ENCODE measurements at places on chromosomes 12 and 14.

DNA sequence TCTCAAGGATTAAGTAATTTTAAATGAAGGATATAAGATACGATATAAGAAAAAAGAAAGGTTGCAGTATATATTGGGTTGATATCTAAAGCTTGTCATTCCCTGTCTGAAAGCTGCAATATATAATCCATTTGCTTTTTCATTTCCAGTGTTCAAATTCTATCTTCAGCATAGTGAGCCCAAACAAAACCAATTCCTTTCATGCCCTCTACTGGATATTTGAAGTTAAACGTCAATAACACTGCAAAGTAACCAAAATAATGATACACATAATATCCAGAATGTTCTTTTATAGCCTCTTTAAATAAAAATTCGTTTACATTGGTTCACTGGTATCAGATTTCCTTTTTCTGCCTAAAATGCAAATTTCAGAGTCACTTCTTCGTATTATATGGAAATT is 64.5 kb upstream of the DAAM1 start:
- DNase-seq = peak; percentile 41

DNA sequence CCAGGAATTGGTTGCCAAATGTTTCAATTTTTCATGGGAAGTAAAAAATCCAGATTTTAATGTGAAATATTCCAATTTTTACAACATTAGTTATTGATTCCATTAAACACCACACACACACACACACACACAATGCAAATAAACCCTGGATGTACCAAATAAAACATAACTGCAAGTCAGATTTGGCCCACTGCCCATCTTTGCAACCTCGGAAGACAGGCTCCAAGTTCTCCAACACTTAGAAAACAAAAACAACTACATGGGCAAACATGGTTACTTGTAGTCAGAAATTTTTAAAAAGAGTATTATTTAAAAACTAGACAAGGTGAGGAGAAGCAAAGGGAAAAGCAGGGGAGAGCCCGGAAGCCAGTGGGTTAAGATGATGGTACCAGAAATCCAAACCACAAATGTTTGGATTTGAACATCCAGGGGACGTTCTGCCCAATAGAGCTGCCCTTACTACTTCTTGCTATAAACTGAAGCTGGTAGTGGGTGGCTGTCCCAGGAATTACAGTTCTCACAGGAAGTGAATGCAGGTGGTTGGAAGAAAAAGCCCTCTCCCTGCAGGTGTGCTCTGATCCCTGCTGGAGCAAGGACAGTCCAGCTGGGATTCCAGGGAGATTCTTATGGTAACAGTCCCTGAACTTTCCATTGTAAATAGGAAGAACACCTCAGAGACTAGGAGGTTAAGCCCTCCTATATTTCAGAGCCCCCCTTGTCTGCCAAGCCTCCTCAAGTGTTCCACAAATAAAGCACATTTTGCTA is 111.7 kb downstream of the SLC25A21 start:
- no peak for DNase-seq

GRCh38 chr12:107470645-107471044 is 215.0 kb upstream of the PWP1 start:
- DNase-seq = no peak

DNA sequence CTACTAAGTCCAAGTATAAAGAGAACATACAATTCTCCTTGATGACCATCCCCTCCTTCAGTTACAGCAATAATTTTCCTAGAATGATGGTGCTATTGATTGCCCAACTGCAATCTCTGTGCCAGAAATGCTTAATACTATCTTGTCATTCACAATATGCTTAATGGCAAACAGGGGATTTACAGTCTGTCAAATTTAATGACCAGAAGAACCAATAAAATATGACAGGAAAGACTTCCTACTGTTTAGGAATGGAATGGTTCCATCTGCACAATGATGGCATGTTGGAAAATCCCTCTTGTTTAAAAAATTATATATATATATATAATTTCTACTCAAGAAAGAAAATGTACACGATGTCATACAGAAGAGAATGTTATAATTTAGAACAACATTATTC is 623.2 kb downstream of the CCER1 start:
- no peak for DNase-seq

DNA sequence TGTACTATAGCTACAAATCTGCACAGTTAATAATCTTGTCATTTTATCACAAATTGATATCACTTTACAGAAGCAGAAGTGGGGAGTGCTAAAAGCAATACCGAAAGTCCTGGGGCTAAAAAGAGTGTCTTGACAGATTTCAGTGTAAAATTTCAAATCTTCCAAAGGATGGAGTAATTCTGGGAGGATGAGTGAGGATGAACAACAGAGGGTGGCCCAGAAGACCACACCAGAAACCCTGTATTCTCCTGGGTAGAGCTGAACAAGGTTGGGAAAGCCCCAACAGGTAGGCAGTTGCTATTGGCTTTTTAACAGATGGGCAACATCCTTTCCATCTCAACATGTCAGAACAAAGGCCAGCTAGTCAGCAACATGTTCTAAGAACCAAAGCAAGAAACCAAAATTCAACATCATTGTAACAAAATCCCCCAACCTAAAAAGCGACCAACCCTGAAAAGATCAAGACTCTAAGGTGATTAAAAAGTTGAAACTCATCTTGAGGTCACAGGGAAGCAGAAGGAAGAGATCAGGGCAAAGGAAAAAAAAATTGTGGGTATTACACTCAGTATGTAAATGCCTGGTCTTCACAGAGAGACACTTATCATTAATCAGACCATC is 38.8 kb downstream of the CBX5 start:
- no peak for DNase-seq

GRCh38 chr12:107352347-107353081 is 259.2 kb upstream of the CRY1 start:
- DNase-seq = no peak

DNA sequence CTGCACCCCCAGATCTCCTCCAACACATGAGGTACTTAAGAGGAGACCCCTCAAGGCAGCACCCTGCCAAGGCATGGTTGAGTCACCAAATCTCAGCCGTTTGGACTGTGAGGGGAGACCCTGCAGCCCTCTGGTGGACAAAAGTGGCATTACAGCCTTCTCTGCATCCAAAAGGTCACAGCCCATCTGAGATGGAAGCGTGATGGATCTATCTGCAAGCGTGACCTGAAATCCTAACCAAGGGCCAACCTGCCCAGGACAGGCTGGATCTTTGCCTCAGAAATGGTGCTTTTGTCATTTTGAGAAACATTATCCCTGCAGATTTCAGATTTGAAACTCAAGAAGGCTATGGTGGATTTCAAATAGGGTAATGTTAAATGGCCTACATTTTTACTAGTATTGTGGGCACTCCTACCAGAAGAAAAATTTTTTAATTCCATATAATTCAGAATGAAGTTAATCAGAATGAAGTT is 23.7 kb upstream of the DHRS4 start:
- DNase-seq = peak; percentile 78

DNA sequence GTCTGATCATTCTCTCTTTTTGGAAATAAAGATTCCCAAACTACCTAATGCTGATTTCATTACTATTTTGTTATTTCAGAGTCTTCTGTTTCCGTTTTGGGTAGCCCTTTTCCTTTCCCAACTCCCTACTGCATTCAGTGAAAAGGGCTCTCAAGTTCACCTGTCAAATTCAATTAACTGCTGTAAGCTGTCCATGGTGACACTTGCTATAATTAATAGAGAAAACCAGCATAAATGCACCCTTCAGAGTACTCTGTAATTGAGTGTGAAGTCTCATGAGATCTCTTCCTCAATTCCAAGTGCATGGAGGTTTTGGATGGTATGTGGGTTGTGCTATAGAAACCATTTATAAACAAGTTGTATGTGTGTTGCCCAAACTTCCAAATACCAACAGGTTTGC is 187.2 kb downstream of the RPL10L start:
- no peak for DNase-seq

DNA sequence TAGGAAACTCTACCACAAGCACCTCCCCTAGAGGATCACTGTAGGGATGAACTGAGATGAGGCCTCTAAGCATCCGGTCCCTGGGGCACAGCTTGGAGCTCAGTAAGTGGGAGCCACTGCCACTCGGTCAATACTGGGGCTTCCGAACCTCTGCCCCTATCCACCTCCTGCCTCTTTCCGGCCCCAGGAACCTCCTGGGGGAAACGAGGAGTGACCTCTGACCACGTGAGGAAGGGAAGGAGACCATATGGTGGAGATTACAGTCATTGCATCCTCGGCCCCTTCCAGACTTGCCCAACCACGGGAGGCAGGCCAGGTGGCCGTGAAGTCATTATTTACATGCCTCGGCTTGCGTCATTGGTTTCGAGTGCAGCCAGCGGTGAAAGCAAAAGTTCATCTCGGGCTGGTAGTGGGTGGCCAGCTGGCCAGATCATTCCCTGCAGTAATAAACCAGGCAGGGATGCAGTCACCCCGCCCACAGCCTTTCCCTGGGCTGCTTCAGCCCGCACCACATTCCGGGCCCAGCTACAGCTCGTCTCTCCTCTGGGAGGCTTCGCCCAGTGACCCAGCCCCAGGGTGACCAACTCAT is 65.4 kb downstream of the C14orf132 start:
- peak; percentile 16 for DNase-seq

- no peak for DNase-seq
These were observed 13.4 kb upstream of the SMOC1 start for GRCh38 chr14:69865701-69866365.

GRCh38 chr12:117732761-117733548 is 235.8 kb downstream of the KSR2 start:
- no peak for DNase-seq

GRCh38 chr14:21032326-21033132 is 2.1 kb downstream of the RNASE13 start:
- DNase-seq = no peak

- DNase-seq = no peak
These were observed 188.4 kb downstream of the DUSP6 start for GRCh38 chr12:89163918-89164317.

GRCh38 chr12:132175496-132176384 is 31.5 kb downstream of the NOC4L start:
- no peak for DNase-seq

- no peak for DNase-seq
These were observed 1340.9 kb downstream of the FSCB start for GRCh38 chr14:43166163-43166562.

DNA sequence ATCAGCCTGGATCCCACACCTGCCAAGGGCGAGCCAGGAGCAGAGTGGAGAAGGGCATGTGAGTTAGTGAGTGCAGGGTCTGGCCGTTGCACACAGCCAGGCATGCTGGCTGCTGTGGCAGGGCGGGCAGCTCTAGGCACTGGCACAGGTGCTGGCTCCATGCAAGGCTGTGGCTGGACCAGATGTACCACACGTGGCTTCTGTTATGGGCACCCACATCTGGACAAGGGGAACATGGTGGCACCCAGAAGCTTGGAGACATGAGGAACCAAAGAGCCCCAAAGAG is 20.1 kb downstream of the SERPINA3 start:
- no peak for DNase-seq

- no peak for DNase-seq
These were observed 561.2 kb upstream of the SEL1L start for GRCh38 chr14:82094829-82095345.

GRCh38 chr12:131141514-131141913 is 187.8 kb downstream of the ADGRD1 start:
- DNase-seq = no peak

DNA sequence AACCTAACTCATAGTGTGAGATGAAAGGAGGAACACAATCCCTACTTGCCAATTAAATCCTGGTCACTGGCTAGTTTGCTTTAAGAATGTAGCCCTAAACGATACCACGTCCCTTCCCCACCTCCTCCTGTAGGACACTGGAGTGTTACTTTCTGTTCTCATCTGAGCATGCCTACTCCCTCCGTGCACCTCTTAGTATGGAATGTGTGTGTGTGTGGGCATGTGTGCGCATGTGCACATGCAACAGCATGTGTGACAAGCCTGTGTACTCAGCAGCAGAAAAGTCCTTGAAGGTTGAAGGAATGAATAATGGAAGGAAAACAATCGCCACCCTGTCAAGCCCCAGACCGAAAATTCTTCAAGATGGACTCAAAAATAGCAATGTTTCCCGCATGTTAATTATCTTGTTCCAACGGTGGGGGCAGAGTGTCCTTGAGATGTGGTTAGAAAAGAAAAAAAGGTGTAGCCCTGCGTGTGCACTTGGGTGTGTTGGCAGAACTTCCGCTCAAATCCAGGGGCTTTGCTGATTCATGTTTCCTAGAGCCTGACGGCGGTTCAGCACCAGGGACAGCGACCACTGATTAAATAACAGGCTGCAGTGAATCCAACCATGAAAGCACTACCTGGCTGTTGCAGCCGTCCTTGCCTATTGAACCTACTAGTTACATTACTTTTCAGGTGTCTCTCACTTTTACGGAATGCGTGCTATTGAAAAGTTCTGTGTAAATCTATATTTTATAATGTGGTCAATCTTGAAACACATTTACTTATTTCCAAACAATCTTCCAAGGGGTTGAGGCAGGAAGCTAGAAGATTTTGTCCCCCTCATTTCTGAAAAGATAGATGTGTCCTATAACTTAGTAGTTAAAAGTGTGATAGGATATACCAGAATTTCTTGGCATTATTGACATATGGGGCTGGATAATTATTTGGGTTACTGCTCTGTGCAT is 79.8 kb downstream of the SRRM4 start:
- no peak for DNase-seq

DNA sequence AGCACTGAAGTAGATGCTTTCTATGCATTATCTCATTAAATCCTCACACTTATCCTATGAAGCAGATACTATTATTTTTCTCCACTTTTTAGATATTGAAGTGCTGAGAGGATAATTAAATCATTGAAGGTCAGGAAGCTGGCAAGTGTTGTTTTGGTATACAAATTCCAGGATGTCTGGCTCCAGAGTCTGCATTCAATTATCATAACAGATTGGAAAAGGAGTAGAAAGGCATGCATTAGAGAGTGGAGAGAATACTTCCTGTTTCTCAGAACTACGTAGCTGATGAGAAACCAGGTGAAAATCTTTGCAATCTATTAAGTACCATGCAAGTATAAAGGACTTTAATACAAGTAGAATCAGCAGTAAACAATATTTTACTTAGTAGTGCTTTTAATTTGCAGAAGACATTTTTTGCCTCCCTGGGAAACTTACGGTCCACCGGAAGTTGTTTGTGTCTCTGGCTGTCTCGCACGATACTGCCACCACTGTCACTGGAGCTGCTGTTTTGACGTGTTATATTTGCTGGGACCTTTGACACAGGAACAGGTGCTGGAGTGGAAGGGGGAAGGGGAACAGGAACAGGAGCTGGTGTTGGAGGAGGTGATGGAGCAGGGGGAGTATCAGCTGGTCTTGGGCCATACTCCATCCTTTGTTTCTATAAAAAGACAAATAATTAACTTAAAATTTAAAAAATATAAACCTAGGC is 158.0 kb downstream of the EPS8 start:
- no peak for DNase-seq

GRCh38 chr14:68458840-68459469 is 333.9 kb downstream of the ZFP36L1 start:
- DNase-seq = no peak

- no peak for DNase-seq
These were observed 13.9 kb upstream of the OAS1 start for GRCh38 chr12:112892856-112893255.

Data from NCI-H2107 (cell line).